Omental fat pad (tissue), 4 donors: ENCODE measurements at places on chromosomes 7 and 10. TPM values are rescaled to one million over a fixed set of nuclear protein-coding genes. Genes with fewer than 3 reads are reported as not detected.

DNA sequence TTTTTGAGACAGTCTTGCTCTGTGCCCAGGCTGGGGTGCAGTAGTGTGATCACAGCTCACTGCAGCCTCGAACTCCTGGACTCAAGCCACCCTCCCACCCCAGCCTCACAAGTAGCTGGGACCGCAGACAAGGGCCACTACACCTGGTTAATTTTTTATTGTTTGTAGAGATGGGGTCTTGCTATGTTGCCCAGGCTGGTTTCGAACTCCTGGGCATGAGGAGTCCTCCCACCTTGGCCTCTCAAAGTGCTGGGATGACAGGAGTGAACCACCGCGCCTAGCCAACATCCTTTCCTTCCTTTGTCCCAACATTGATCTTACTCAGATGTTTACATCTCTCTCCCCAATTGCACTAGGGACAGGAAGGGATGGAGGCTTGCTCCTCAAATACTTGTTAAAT, 3.3 kb downstream of the GTF2IRD1 start:
- no peak for DNase-seq

C10orf67 gene
- not detected for total RNA-seq

DNA sequence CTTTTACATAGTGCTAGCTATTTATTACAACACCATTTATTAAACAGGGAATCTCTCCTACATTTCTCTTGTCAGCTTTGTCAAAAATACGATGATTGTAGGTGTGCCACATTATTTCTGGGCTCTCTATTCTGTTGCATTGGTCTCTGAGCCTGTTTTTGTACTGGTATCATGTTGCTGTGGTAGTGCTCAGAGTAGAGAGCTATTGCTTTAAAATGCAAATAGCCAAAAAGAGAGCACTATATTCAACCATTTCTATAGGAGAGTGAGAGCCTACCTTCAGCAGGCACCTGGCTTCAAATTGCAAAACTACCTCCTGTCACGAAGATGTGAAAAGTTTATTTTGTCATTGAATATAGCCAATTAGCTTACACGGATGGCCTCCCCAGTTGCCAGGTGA, 8.1 kb downstream of the ZNF92 start:
- no peak for DNase-seq

GRCh38 chr7:17558135-17558534, 259.7 kb downstream of the AHR start:
- DNase-seq = no peak

TRPV6 gene
- 0.48 TPM for total RNA-seq

GRCh38 chr7:88165697-88166096, 54.1 kb downstream of the SRI start:
- DNase-seq = no peak

- DNase-seq = no peak
Observed at GRCh38 chr7:116185450-116185849, 24.9 kb upstream of the TES start.

- DNase-seq = no peak
Observed at GRCh38 chr7:119758254-119758653, 514.7 kb upstream of the KCND2 start.

GRCh38 chr10:119656760-119657159, 5.6 kb downstream of the BAG3 start:
- no peak for DNase-seq

- no peak for DNase-seq
Observed at GRCh38 chr10:95327367-95327766, 36.6 kb upstream of the PDLIM1 start.

DNA sequence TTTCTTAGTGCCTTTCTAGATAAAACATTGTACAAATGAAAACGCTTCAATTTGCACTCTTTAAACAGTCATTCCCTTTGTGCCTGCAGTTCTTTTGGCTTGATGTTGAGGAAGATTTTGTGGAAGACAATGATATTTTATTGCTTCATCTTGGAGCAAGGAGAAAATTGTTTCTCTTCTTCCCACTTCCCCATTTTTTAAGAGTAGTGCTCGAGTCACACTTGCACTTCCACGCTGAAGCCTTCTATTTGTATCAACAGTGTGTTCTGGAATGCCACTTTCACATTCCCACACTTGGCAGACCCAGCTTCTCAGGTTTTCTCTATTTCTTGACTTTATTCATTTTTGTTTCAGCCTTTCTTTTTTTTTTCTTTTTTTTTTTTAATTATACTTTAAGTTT, 369.3 kb downstream of the PAXIP1 start:
- no peak for DNase-seq

HERC4 gene
- total RNA-seq = 67.6 TPM

DNA sequence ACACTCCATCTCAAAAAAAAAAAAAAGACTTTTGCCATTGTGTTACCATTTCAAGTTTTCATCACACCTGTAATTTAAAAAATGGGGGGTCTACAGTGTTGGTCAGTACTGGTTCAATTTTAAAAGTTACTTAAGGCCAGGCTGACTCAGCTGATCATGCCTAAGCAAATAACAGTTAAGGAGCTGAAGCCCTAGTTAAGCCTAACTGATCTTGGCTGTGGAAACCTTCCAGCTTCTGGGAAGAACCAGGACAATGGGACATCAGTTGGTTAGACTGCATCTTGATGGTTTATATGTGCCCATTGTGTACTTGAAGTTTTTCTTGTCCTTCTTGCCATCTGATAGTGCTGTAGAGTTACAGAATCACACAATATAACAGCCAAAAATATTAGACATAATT, 26.7 kb downstream of the VCL start:
- no peak for DNase-seq

FGFBP3 gene
- total RNA-seq = 0.96 TPM

CUZD1 gene
- total RNA-seq = 0.96 TPM

DNA sequence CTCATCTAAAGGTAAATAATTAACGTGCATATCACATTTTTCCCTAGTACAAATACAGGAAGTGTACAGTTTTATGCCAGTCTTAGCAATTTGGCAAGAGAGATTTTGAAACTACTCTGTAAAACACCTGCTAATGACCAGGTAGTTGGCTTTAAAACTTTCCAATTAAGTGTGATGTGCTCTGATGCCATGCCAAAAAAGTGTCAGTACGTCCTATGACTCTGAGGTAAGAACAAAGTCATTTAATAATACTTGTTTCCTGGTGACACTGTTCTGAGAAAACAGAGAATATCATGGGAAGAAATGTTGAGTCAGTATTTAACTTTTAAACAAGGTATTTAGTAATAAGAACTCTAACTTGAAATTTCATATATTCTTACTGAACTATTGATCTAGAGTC, 9.6 kb downstream of the PDZD8 start:
- DNase-seq = no peak

CPXM2 gene
- 14.7 TPM for total RNA-seq

DNA sequence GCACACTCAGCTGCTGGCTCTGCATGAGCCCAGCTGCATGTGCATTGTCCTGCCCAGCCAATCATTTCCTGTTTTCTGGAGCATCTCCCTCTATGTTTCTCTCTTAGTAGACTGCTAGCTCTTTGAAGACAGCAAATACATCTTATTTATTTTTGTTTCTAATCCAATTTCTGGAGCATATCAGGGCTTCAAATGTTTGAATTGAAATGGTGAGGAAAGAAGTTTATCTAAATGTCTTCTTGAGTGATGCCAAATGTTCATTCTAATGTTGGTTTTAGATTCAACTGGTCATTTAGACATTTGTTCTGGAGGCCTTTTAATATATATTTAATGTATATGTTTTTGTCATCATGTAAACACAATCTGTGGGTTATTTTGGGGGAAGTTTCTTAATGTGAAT, 141.9 kb downstream of the DNAJB9 start:
- DNase-seq = no peak

MEOX2 gene
- total RNA-seq = 96.9 TPM

- no peak for DNase-seq
Observed at GRCh38 chr10:84825330-84825729, 496.9 kb downstream of the CCSER2 start.

DNA sequence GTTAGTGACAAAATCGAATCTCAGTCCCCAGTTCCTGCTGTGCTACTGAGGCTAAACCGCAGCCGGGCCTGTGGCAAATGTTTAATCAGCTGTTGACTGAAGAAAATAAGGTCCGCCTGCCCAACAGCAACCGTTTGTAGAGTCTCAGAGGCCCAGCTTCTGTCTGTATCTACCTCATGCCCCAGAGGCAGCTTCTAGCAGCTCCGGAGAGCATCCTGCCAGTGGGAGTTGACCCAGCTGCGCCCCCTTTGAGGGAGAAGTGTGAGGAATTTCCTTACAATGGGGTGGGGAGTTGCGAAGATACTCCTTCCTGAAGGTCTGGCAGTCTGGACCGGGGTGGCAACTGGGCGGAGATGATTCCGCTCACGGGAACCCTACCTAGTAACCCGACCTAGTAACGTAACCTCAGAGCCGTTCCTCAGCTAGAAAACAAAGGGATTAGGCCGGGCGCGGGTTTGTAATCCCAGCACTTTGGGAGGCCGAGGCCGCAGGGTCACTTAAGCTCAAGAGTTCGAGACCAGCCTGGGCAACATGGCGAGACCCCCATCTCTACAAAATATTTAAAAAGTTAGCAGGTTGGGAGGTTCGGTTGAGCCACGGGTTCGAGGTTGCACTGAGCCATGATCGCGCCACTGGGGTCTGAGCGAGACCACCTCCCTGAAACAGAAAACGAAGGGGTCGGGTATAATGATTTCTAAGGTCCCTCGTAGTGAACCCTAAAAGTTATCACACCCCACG, 846 bp upstream of the ZNF775 start:
- DNase-seq = no peak

ARHGAP22 gene
- 3.2 TPM for total RNA-seq

GRCh38 chr10:43000651-43001426, 76.0 kb upstream of the RET start:
- DNase-seq = no peak

- DNase-seq = no peak
Observed at GRCh38 chr10:32240471-32240870, 106.5 kb downstream of the EPC1 start.

GRCh38 chr10:11004144-11005077, 13.3 kb upstream of the CELF2 start:
- no peak for DNase-seq

DNA sequence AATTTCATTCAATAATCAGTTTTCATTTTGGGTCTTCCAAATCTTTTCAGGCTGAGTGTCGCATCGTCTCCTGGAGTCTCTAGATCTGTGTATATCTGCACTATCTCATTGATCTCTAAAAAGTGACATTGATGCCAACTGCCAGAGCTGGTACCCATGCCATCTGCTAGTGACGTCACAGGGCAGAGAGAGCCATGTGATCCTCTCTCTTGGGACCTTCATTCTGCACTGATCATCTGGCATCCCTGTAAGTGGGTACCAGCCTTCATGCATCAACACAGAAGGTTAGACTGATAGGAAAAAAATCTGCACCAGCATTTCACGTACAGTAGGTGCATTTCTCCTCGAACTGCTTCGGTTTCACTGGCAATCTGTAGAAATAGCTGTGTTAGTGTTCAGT, at the start of gene NEUROD6:
TSS of gene NEUROD6 (minus strand) at position 124 of the 400 bp plus-strand sequence. CDS start 1,458 bp downstream, outside the sequence.
- DNase-seq = no peak

DNA sequence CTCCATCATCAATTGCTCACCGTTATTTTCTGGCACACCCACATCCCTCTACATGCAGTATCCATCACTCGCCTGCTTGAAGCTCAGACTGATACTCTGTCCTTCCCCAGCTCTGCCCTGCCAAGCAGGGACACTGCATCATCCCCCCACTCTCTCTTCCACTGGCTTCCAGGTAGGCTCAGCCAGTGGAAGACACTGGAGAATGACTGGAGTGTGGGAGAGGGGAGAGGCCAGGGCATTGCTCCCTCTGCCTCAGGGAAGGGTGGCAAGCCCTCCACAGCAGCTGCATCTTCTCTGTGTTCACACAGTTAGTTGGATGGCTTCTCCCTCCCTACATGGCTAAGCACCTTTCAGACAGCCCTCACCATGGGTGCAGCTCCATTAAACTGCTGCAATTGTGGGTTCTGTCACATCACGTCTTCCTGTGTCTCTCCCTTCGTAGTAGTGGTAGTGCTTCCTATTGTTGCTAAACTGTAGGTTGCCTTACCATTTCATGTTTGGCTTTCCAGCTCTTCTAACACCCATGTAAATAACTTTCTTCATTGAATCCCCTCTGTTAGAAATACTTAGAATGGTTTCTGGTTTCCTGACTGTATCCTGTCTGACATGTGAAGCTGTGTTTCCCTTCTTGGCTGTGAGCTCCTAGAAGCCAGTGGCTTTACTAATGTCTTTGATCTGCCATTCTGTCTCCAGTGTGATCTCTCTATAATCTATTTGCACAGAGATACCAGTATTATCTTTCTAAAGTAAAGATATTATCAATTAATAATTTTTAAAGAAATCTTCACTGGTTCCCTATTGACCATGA, 483.7 kb upstream of the LRRN3 start:
- DNase-seq = no peak

- no peak for DNase-seq
Observed at GRCh38 chr10:132938472-132939339, 3.7 kb downstream of the CFAP46 start.

DNA sequence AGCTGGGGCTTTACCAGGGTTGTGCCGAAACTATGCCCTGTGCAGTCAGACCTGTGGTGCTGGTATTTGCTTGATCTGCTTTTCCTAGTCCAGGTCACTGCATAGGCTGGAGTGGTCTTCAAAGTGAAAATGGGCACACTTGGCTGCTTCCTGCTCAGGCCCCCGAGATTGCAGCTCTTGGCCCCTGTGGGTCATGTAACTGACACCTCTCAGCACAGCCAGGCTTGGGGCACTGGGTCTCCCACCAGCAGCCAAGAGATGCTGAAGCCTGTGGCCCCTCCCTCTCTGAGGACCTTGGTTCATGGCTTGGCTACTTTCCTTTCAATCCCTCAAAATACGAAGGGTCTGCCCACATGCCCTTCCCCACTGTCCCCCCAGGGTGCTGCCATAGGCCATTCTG, 33.7 kb downstream of the PDIA4 start:
- no peak for DNase-seq

ZNF485 gene
- 2.2 TPM for total RNA-seq

GRCh38 chr7:140526214-140526613, 46.9 kb upstream of the MKRN1 start:
- DNase-seq = no peak

GRCh38 chr10:43983856-43984271, 335.2 kb upstream of the ZNF32 start:
- no peak for DNase-seq

- no peak for DNase-seq
Observed at GRCh38 chr7:3949242-3949640, 648.2 kb downstream of the SDK1 start.

- no peak for DNase-seq
Observed at GRCh38 chr7:110373859-110374258, 717.1 kb upstream of the LRRN3 start.

GJD4 gene
- total RNA-seq = not detected

DNA sequence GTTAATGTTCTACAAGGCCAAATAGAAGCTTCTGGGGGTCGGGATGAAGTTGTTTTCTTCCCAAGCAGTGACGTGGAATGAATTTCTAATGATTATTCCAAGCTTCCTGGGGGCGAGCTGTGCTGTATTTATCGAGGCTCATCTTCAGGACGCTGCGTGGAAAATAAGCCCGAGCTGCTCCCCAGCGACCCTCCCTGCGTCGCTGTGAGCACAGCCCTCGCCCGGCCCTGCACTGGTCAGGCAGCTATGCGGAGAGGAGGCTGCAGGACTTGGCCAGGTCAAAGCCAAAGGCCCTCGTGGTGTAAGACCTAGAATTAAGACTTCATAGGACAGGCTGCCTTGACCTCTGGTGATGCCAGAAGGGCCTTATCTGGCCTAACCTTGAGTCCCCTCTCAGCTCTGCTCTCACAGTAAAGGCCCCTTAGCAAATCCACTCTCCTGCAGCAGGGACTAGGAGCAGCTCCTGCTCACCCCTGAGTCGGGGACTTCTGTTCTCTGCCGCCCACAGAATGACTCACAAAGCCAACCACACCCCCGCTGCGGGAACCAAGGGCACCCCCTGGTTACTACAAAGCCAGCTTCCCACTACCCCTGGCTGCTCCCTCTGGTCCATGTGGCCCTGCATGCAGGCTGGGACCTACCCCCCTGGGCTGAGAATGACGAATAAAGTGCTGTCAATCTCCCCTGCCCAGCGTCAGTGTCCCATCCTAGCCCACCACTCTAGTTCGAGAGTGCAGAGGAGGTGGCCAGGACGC, 501.6 kb downstream of the TCERG1L start:
- DNase-seq = no peak
